NCI-H526 (cell line): ENCODE measurements at places on chromosomes 11 and 22.

- no peak for DNase-seq
Observed at GRCh38 chr22:46951350-46951749, 188.9 kb downstream of the TBC1D22A start.

DNA sequence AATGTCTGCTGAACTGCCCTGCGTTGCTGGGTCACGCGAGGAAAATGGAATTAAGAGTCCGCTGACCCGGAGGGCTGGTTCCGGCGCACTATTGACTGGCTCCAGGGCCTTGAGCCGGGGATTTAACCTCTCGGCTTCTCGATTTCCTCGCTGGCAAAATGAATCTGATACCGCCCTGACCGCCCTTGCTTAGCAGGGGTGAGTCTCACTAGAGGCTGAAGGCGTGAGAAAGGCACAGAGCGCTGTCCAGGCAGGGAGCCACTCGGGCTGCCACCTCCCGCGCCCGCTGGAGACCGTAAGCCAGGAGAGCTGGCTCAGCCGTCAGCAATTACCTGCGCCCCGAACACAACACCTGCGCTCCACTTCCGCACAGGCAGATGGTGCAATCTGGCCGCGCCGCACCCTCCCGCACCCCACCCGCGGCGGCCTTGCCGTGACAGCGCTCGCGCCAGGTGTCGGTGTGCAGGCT is 65.6 kb downstream of the BUD13 start:
- DNase-seq = peak; percentile 92

DNA sequence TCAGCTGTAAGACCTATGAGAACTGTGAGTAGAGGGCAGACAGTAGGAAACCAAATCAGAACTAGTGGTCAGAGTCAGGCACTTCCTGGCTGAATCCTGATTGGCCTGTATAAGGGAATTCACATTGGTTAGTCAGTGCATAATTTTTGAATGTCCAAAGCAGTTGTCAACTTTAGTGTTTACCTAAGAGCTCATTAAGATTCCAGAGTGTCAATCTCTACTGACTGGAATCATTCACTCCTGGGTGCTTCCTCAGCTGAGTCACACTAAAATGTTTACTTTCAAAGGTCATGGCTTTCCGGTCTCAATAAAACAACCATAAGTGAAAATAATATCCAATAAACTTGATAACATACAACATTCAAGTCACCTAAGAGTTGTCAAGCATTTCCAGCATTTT is 306.1 kb downstream of the C11orf87 start:
- no peak for DNase-seq

DNA sequence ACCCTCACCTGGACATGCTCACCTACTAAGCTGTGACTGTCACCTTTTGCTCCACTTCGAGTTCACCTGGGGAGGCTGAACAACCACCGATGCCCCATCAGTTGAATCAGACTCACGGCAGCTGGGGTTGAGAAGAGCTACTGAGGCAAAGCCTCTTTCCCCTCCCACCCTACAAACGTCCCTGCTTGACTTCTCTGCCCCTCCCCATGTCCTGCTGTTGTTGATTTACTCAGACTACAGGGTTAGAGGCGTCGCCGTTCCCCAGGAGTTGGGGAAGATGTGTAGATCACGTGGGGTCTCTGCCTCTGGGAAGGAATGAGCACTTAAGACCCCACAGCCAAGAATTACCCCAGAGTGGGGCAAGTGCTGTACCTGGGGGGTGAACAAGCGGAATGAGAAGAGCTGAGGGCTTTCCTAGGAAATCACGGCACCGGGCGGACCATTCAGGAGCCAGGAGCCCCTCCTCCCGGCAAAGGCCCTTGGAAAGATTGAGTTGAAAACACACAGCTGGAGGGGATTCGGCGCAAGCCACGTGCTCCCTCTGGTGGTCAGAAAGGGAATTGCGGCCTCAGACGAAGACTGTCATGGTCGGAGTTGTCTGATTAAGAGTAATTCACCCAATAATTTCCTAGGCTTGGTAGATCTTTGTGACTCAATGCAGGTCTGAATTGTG is 7.0 kb downstream of the FXYD2 start:
- peak; percentile 72 for DNase-seq

DNA sequence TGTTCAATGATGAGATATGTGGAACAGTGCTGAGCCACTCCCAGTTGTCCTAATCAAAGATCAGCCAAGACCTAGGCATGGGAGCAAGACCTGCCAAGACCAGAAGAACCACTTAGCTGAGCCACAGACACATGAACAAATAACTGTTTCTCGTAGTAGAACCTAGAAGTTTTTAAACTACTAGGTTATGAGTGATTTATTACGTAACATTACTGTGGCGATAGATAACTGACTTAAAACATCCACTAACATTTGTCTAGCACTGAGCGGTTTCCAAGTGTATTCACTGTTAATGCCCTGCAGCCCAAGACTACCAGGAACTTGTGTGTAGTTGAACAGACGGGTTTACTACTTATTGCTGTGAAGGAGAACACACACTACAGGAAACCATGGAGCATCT is 120.4 kb downstream of the SERGEF start:
- DNase-seq = no peak

- DNase-seq = no peak
Observed at GRCh38 chr22:39230261-39231196, 14.3 kb downstream of the PDGFB start.

- no peak for DNase-seq
Observed at GRCh38 chr11:61083601-61084147, 18.6 kb upstream of the CD5 start.

GRCh38 chr11:92556431-92556830 is 331.8 kb downstream of the FAT3 start:
- peak; percentile 43 for DNase-seq

DNA sequence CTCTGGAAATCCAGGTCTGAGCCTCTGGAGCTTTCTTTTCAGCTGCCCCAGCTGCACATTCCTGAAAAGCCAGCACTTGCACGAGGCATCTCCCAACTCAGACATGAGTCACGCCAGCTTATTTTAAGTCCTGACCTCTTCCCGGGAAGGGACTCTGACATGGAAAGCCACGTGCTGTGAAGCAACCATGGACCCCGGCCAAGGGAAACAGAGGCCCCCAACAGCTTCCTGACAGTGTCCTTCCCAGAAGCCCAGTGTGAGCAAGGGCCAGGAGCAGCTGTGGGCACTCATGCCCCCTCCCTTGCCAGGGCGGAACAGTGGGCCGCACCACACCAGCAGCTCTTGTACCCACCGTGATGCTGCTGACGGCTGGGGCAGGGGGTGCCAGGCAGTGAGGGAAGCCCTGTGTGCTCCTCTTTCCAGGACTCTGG is 118.8 kb upstream of the CADM1 start:
- DNase-seq = no peak

DNA sequence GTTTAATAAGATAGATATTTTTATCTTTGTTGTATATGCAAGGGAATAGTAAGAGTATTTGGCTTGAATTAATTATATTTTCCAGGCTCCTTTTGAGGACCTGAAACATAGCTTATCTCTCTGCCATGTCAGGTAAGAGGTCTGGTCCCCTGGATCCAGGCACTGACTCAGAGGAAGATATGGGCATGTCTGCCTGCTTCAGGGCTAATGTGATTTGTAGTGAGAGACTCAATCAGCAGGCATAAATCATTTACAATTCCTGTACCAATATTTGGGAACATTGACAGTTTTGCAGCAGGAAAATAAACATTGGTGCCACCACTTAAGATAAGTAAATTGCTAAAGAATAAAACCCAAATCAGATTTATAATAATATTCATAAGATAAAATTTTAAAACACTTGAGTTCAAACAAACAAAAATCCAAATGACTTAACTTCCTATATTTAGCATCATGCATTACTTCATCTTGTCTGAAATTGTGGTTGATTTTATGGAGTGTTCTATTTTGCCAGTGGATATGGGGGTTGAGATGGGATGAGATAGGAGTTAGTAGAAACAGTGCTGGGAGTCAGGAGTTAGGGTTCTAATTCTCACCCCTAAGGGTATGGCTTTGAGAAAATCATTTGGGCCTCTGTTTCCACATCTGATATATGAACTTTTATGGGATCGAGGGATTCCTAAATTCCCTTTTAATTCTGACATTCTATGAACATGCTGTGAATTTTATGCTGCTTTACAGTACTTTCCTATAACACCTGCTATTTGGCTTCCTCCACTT is 5.1 kb upstream of the CALCA start:
- no peak for DNase-seq

- no peak for DNase-seq
Observed at GRCh38 chr22:27107824-27108223, 450.4 kb downstream of the MIAT start.

DNA sequence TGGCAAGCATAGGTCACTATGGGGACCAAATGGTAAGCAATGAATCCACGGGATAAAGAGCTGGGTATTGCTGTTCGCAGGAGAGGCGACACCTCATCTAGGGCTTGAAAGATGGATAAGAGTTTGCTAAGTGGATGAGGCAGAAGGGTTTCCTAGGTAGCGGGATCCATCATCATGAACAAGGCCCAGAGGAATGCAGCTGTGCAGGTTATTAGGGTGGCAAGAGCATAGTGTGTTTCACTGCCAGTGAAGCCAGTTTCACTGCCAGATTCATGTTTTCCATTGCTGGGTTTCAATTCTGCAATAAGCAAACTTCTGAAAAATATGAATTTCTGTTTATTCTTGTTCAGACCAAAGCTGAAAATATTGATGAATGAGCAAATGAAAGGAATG is 27.2 kb downstream of the WEE1 start:
- no peak for DNase-seq

GRCh38 chr11:27237643-27238042 is 125.4 kb downstream of the CCDC34 start:
- no peak for DNase-seq

- no peak for DNase-seq
Observed at GRCh38 chr11:131538322-131538721, 167.9 kb downstream of the NTM start.

DNA sequence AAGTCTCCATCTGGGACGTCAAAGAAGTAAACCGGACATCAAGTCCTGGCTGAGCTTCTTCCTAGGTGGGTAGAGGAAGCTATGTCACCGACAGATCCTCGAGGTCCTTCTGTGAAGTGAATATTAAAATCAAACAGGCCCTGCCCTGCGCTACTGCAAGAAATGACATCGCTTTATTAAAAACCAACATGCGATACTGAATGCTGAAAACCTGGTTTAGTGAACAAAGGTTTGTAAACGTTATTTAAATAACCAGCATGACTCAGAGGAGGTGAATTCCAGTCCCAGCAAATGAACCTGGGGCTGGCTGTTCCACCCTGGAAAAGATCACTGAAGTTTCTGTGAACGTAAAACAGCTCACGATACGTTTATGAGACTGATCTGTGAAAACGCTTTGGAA is 645 bp downstream of the RTCB start:
- no peak for DNase-seq

DNA sequence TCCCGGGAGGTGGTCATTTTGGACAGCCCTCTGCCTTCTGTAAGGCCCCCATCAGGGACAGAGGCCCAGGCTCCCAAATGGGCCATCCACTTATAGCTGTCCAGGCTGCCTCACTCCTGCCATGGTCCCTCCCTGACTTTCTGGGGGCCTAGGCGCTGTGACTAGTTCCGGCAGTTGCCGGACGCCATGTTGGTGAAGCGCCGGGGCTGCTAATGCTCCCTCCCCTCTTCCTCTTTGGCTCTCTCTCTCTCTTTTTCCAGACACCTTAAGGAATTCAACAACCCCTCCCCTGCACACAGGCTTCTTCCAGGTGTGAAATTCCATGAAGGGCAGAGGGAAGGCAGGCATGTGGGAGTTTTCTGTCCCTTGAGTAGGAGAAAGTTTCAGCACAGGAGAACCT is 445.6 kb downstream of the SOX6 start:
- DNase-seq = no peak

DNA sequence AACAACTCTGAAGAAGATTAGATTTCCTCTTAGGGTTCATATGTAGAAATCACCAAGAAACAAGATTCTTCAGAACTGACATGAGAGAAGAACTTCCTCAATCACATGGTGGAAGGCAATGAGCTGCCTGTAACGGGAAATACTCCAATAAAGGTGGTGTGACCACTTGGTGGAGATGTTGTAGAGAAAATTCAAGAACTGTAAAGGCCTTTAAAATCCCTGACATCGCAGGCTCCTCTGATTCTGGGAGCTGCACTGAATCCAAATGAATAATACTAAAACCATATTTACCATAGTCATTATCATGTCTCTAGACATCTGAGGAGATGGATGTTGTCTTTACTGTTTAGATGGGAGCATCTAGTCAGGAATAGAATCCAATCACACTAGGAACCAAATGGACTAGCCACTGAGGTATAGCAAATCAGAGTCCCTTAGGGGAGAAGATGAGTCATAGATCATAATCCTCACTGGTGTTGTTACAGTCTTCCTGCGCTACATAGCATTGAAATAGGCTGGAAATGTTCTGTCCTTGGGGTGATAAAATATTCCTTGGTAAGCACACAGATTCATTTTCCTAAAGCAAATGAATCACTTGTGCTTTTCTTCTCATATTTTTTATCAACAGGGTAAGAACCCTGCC is 321.6 kb upstream of the TENM4 start:
- peak; percentile 42 for DNase-seq

- no peak for DNase-seq
Observed at GRCh38 chr11:12119502-12119901, 9.1 kb downstream of the MICAL2 start.

GRCh38 chr22:25903294-25903693 is 161.3 kb downstream of the MYO18B start:
- DNase-seq = no peak
